ENCODE measurements at places on chromosomes 6 and 20.

DNA sequence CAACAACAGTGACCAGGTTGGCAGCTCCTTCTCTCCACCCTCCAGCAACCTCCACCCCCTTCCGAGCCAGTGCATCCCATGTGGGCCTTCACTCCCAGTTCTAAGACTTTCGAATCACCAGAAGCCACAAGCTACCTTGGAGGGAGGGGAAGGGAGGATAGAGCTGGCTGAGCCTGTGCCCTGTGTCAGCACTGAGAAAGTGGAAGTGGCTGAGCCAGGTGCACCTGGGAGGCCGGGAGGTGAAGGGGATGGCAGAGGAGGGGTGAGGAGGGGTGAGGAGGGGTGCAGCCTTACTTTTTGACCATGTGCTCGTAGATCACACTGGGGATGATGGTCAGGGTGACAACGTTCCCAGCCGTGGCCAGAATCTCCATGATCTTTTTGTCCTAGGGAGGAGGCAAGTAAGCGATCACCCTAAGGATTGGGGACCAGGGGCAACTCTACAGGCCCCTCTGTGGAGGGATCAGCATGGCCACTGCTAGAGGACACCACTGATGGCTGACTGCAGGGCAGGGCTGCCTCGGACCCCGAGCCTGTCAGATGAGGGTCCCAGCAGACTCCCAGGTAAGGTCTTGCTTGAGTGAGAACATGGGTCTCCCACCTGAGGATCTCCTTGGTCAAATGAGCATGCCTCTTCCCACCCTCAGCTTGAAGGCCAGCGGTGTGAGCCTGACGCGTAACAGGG lies 18.3 kb downstream of the SDCBP2 start:
- no peak for DNase-seq

GRCh38 chr20:46406986-46407670 lies 713 bp upstream of the ELMO2 start:
- peak; percentile 91 for DNase-seq

DNA sequence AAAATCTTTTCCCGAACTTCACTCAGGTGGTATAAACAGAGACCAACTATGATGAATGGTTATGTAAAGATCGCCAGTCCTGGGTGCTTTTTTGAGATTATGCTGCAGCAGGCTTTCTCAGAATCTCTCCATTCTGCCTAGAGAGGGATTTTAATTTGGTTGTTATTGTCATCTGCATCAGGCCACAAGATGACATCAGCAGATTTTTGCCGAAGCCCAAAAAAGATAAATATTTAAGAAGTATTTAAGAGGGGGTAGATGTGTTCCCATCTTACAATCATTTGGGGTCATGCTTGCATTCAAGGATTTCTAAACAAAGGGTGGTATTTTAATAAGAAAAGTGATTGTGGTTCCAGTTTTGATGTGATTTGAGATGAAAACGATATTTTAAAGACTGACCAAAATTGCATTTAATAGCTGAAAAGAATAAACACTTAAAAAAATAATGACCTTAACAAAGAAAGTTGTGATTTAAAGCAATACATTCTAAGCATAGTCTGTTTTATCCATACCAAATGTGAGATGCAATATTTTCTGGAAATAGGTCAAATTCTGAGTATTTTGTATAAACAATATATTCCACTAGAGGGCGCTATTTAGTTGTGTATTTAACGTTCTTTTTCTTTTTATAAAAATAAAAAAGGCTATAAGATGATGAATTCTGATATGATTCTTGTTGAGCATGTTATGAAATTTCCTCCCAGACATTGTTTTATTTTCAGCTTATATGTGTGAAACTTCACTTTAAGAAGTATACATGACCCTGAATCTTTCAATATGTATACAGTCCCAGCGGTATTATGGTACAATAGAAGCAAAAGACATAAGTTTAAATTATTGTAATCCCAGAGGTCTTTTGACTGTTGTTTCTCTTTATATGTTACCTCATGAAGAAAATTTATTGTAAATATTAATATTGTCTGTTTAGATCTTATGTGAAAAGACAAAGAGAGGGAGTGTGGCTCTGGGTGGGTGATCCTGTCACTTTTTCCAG lies 51.0 kb upstream of the ZFP64 start:
- no peak for DNase-seq

DNA sequence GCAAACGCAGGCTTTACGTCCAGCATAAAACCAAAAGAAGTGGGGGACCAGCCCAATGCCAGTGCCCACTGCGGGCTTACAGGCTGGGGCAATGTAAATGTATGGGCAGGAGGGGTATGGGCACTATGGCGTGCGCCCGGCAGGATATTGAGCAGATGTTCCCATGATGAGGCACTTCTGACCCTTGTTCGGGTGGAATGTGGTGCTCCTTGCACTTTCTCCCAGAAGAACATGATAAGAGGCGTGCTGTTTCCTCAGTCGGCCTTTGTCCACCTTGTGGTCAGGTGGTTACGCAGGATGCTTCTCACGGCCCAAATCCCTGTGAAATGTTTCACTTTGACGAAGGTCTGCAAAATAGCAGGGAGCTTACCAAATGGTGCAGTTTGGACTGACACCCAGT lies 4.8 kb upstream of the GPR31 start:
- DNase-seq, result no peak

GRCh38 chr6:134238960-134239795 lies 78.7 kb downstream of the SGK1 start:
- no peak for DNase-seq

- no peak for DNase-seq
Observed at GRCh38 chr20:1332749-1333300, 3.9 kb upstream of the SDCBP2 start.

GRCh38 chr20:62305149-62305764 lies 2.5 kb downstream of the ADRM1 start:
- DNase-seq, result no peak

- no peak for DNase-seq
Observed at GRCh38 chr6:119327810-119328209, 21.8 kb downstream of the MAN1A1 start.

- no peak for DNase-seq
Observed at GRCh38 chr20:24950836-24951525, 1.9 kb downstream of the CST7 start.

- DNase-seq, result no peak
Observed at GRCh38 chr20:3894796-3895195, 5.6 kb downstream of the PANK2 start.

GRCh38 chr20:24634855-24635254 lies 165.4 kb downstream of the SYNDIG1 start:
- no peak for DNase-seq

- DNase-seq, result no peak
Observed at GRCh38 chr6:31819871-31820299, 4.5 kb downstream of the HSPA1A start.

DNA sequence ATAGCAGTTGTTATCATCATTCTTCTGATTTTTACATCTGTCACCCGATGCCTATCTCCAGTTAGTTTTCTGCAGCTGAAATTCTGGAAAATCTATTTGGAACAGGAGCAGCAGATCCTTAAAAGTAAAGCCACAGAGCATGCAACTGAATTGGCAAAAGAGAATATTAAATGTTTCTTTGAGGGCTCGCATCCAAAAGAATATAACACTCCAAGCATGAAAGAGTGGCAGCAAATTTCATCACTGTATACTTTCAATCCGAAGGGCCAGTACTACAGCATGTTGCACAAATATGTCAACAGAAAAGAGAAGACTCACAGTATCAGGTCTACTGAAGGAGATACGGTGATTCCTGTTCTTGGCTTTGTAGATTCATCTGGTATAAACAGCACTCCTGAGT lies 2.1 kb downstream of the CALHM6 start:
- no peak for DNase-seq

DNA sequence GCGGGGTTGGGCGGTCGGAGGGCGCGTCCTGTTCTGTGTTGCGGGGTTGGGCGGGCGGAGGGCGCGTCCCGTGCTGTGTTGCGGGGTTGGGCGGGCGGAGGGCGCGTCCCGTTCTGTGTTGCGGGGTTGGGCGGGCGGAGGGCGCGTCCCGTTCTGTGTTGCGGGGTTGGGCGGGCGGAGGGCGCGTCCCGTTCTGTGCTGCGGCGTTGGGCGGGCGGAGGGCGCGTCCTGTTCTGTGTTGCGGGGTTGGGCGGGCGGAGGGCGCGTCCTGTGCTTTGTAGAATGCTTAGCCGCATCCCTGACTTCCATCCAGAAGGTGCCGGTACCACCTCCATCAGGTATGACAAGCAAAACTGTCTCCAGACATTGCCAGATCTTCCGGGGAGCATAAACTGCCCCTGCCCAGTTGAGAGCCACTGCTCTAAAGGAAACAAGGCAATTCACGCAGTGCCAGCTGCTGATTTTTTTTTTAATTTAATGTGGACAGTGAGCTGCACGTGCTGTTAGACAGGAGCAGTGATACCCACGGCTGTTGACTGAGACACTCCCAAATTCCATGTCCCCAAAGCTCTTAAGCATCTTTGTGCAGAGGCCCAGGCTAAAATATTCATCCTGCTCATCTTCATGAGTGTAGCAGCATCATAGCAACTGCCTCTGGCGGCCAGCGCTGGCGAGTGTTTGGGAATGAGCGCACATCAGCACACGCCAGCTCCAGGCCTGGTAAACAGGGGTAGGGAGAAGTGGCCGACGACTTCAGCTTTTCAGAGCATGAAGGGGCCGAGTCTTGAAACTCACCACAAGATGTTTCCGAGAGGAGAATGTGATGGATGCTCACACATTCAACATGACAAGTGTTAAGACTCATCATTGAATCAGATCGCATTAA lies 284.4 kb upstream of the CDH4 start:
- no peak for DNase-seq

DNA sequence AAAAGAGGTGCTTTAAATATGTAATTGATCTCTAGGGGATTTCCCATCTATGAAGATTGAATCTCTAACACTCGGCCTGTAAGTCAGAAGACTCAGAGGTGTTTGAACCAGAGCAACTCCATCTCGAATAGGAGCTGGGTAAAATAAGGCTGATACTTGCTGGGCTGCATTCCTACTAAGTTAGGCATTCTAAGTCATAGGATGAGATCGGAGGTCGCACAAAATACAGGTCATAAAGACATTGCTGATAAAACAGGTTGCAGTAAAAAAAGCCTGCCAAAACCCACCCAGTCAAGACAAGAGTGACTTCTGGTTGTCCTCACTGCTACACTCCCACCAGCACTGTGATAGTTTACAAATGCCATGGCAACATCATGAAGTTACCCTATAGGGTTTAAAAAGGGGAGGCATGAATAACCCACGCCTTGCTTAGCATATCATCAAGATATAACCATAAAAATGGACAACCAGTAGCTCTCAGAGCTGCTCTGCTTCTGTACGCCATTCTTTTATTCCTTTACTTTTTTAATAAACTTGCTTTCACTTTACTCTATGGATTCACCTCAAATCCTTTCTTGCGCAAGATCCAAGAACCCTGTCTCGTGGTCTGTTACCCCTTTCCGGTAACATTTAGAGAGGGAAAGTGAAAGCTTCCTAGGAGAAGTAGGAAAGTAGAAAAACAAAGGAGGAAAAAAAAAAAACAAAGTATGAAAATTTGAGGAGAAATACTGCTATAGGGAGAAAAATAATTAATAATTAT lies 129.7 kb upstream of the PHACTR1 start:
- DNase-seq, result no peak

- DNase-seq, result no peak
Observed at GRCh38 chr6:32764048-32764447, 716 bp upstream of the HLA-DQB2 start.

GRCh38 chr6:4870821-4871494 lies 94.8 kb downstream of the CDYL start:
- no peak for DNase-seq

DNA sequence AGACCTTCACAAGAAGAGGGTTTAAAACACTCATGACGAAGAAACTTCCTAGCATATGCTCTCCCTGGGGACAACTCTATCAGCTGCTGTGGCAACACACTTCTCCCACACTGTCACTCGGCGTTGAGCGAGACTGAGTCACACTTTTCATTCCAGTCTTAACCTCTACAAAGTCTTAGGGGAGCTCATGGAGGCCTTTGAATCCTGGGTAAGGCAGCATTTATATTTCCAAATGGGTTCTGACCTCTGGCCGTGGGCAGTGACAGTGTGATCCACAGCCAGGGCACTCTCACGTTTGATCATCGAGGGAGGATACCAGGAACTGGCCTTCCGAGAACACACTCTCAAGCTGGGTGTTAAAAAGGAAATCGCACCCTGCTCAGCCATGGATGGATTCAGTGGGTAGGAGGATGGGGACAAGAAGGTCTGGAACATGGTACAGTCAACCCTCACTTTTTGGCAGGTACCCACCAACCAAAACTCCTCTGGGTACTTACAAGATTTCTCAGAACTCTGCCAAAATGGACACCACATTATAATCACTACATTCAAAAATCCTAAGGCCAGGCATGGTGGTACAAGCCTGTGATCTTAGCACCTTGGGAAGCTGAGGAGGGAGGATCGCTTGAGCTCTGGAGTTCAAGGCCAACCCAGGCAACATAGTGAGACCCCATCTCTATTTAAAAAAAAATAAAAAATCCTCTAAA lies 19.6 kb downstream of the RRBP1 start:
- no peak for DNase-seq

GRCh38 chr20:4226330-4227084 lies 211.1 kb upstream of the RNF24 start:
- DNase-seq, result no peak

DNA sequence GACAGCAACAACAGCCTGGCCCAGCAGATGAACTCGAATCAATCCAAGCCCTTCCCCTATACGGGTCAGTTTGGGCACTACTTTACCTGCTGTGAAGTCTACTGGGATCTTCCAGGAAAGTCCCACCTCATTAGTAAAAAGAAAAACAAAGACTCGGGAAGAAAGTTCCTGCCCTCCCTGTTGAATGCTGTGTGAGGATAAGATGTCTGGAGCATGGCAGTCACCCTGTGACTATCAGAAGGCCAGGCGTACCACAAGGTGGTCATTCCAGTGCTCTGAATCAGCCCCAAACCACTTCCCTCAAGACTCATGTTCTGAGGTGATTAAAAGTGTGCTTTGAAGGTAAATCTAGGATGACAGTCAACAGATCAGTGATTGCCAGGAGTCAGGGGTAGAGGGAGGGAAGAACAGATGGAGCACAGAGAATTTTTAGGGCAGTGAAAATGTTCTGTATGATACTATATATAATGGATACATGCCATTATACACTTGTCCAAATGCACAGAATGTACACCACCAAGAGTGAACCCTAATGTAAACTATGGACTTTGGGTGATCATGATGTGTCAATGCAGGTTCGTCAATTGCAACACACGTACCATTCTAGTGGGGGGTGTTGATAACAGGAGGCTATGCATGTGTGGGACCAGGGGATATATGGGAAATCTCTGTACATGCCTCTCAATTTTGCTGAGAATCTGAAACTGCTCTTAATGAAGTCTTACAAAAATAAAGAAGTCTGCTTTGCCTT lies 14.7 kb downstream of the FKBP1A start:
- DNase-seq, result no peak

Data from stimulated activated CD4-positive, alpha-beta T cell treated with anti-CD3 and anti-CD28 coated beads, Interleukin-1b, Interleukin-23, amount 100 ng/mL, for 4 hours (primary cell).